HFFc6 (cell line): ENCODE measurements at places on chromosomes 3 and 15. TPM values are rescaled to one million over a fixed set of nuclear protein-coding genes. Genes with fewer than 3 reads are reported as not detected.
A peak's percentile ranks its signal among the peaks of the same experiment; 100 is the strongest.

Gene GATA2
- 80.0 to 103 TPM (median 99.5 TPM) in 3 replicates for total RNA-seq

Gene GOLGA6A
- not detected in 3 replicates for total RNA-seq

DNA sequence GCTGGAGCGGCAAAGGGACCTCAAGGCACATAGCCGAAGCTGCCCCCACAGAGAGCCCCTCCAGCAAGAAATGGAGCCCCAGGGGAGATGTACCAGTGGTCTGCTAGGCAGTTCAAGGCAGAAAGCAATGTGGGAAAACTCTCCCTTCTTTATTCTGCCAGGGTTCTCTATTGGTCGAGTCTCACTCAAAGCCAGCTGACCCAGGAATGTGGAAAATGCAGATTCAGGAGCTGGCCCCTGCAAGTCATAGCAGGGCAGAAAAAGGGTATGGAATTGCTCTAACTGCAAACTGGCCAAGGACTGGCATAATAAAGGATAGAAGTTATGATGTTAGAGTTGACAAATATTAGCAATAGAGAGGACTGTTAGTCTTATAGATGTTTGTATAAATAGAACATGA is 4.0 kb upstream of the TOPAZ1 start:
- H3K27me3 ChIP-seq: peaks cover 14% of the 10 kb centered on the region
- DNase-seq: no peak
- peaks cover 9% of the 10 kb centered on the region for H3K4me1 ChIP-seq
- no peaks in the 10 kb centered on the region for H3K36me3 ChIP-seq
- no peak overlapping the region for H3K27ac ChIP-seq

GRCh38 chr15:59347915-59348314 is 24.8 kb downstream of the MYO1E start:
- DNase-seq: no peak
- H3K27ac ChIP-seq: no peak overlapping the region
- H3K36me3 ChIP-seq: peaks cover 21% of the 10 kb centered on the region
- H3K4me3 ChIP-seq: no peak overlapping the region
- H3K4me1 ChIP-seq: peaks cover 56% of the 10 kb centered on the region
- no peaks in the 10 kb centered on the region for H3K27me3 ChIP-seq

Gene CA12
- total RNA-seq: 8.3 to 15.2 TPM (median 8.4 TPM) in 3 replicates

Gene GTF2A2
- total RNA-seq: 166 to 195 TPM (median 183 TPM) in 3 replicates

DNA sequence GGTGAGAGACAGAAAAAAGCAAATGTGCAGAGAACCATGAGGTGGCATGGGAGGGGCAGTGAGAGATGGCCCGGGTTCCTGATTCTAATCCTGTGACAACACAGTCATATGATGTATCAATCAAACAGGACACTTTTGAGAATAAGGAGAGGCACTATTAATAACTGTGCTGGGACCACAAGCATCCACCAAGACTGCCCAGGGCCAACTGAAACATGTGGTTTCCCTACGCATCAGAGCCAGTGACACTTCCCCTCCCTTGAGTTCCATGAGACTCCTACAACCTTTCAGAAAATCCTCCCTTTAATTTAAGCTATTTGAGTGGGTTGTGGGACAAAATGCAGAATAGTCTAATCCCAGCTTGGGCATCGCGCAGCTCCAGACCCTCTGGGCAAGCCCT is 17.4 kb downstream of the SH3BP5 start:
- H3K36me3 ChIP-seq: no peaks in the 10 kb centered on the region
- DNase-seq: peak; percentile 20
- H3K4me1 ChIP-seq: peaks cover 60% of the 10 kb centered on the region
- H3K27me3 ChIP-seq: no peaks in the 10 kb centered on the region

Gene STRA6
- total RNA-seq: 2.2 to 2.9 TPM (median 2.7 TPM) in 3 replicates

- H3K4me3 ChIP-seq: peak overlapping the region; percentile 90
- no peak for DNase-seq
- no peaks in the 10 kb centered on the region for H3K27me3 ChIP-seq
- H3K27ac ChIP-seq: no peak overlapping the region; the same call in 1 of the 2 replicates
Observed at GRCh38 chr3:48241796-48242455, 1.0 kb downstream of the ZNF589 start.

- no peak overlapping the region for H3K4me3 ChIP-seq
- DNase-seq: no peak
- H3K36me3 ChIP-seq: peaks cover 25% of the 10 kb centered on the region
Observed at GRCh38 chr3:185490241-185490640, 8.6 kb downstream of the TMEM41A start.

DNA sequence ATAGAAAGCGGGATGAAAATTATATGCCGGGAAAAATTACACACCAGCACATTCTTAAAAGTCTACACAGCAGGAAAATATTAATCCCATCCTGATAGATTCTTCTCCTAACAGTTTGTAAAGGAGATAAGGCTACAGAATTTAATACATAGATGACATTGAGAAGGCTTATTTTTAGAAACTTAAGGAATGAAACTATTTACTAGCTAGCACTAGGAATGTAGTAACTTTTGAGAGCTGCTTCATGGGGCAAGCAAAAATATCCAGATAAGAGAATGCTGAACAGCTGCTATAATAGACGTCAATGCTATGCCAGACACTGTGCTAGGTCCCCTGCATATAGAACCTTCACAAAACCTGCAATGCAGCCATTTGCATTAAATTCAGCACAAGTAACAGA is 912.7 kb upstream of the NR2F2 start:
- no peaks in the 10 kb centered on the region for H3K36me3 ChIP-seq
- no peak for DNase-seq
- H3K27me3 ChIP-seq: no peaks in the 10 kb centered on the region; the same call in 1 of the 2 replicates
- H3K4me3 ChIP-seq: no peak overlapping the region
- peaks cover 18% of the 10 kb centered on the region; the same call in 1 of the 2 replicates for H3K4me1 ChIP-seq

Gene AP4E1
- total RNA-seq: 14.2 to 15.6 TPM (median 15.1 TPM) in 3 replicates

DNA sequence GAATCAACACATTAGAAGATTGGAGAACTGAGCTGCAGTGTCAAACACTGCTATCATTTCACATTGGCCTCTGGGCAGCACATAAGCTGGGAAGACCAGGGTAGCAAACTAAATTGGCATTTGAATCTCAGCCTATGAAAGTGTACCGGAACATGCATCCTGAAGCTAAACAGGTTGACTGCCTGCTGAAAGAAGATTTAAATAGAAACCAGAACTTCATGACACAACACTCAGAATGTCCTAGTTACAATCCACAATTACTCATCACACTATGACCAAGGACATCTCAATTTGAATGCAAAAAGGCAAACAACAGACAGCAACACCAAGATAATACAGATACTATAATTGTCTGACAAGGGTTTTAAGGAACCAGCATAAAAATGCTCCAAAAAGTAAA is 26.2 kb downstream of the TM2D3 start:
- H3K36me3 ChIP-seq: peaks cover 6% of the 10 kb centered on the region; the same call in 1 of the 2 replicates
- no peaks in the 10 kb centered on the region for H3K27me3 ChIP-seq
- H3K4me3 ChIP-seq: no peak overlapping the region
- H3K27ac ChIP-seq: no peak overlapping the region

DNA sequence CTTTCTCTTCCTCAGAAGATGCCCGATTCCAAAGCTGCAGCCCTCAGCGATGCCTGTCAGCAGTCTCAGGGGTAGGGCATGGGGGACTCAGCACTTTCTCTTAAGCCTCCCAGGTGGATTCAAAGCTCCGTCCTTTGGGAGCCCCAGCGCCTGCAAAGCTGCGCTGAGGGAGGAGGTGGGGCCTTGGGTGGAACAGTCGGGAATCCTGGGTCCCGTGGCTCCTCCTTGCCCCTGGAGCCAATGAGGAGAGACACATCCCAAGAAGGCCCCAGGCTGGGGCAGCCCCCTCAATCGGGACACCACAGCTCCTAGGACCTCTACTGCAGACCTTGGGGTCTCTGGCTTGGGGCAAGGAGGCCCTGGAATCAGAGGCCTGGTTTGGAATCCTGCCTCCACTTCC is 227.5 kb upstream of the IGF1R start:
- H3K27ac ChIP-seq: no peak overlapping the region
- no peaks in the 10 kb centered on the region for H3K36me3 ChIP-seq
- no peaks in the 10 kb centered on the region for H3K4me1 ChIP-seq
- peaks cover 33% of the 10 kb centered on the region for H3K27me3 ChIP-seq

- DNase-seq: no peak
- H3K27me3 ChIP-seq: 0 out of 2 replicates have a peak, but pooled peaks cover 4% of the 10 kb centered on the region
- H3K4me3 ChIP-seq: peak overlapping the region; percentile 68
- H3K4me1 ChIP-seq: peaks cover 72% of the 10 kb centered on the region
- H3K36me3 ChIP-seq: peaks cover 5% of the 10 kb centered on the region; the same call in 1 of the 2 replicates
- peak overlapping the region; percentile 94 for H3K27ac ChIP-seq
Observed at GRCh38 chr3:27532426-27533260, 48.5 kb upstream of the SLC4A7 start.

Gene GCNT3
- not detected in 3 replicates for total RNA-seq

DNA sequence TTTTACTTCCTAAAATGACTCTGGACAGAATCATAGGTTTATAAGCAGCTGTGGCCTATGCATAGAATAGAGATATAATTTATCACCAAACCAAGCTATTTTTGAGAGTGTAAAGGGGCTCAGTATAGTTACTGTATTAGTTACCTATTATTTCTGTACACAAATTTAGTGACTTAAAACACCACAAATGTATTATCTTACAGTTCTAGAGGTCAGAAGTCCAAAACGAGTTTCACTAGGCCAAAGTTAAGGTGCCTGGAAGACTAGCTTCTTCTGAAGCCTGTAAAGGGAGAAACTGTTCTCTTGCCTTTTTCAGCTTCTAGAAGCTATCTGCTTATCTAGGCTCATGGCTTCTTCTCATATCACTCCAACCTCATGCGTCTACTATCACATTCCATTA is 30.1 kb downstream of the CCDC54 start:
- H3K36me3 ChIP-seq: peaks cover 10% of the 10 kb centered on the region
- H3K27me3 ChIP-seq: no peaks in the 10 kb centered on the region; the same call in 1 of the 2 replicates
- H3K4me1 ChIP-seq: peaks cover 50% of the 10 kb centered on the region
- peak overlapping the region; percentile 46 for H3K27ac ChIP-seq
- no peak overlapping the region for H3K4me3 ChIP-seq
- DNase-seq: no peak

DNA sequence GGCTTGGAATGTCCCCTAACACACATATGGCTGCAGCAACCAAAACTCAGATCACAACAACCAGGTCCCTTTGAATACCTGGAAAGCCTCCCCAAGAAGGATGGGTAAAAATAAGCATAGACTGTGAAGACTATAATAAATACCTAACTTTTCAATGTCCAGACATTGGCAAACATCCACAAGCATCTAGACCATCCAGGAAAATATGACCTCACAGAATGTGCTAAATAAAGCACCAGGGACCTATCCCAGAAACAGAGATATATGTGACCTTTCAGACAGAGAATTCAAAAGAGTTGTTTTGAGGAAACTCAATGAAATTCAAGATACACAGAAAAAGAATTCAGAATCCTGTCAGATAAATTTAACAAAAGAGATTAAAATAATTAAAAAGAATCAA is 109.2 kb downstream of the NEDD4 start:
- H3K27me3 ChIP-seq: peaks cover 5% of the 10 kb centered on the region; the same call in 1 of the 2 replicates
- H3K36me3 ChIP-seq: peaks cover 43% of the 10 kb centered on the region
- peaks cover 36% of the 10 kb centered on the region for H3K4me1 ChIP-seq
- H3K27ac ChIP-seq: no peak overlapping the region

GRCh38 chr3:17469954-17470353 is 272.5 kb downstream of the TBC1D5 start:
- 0 out of 2 replicates have a peak, but pooled peaks cover 4% of the 10 kb centered on the region for H3K36me3 ChIP-seq
- H3K27me3 ChIP-seq: no peaks in the 10 kb centered on the region
- no peak for DNase-seq
- no peak overlapping the region for H3K4me3 ChIP-seq
- H3K4me1 ChIP-seq: peaks cover 30% of the 10 kb centered on the region
